T-cell (primary cell): ENCODE measurements at places on chromosomes 7 and 10. TPM values are rescaled to one million over a fixed set of nuclear protein-coding genes. Genes with fewer than 3 reads are reported as not detected.
A peak's percentile ranks its signal among the peaks of the same experiment; 100 is the strongest.

- no peak for DNase-seq
Measured at GRCh38 chr7:24609570-24609969, 36.3 kb downstream of the PALS2 start.

The MOGAT3 gene
- total RNA-seq = not detected

GRCh38 chr7:99011706-99012404 is 132.1 kb downstream of the SMURF1 start:
- DNase-seq = no peak

The HIP1 gene
- 3.6 TPM for total RNA-seq

GRCh38 chr7:111083413-111083812 is 7.5 kb upstream of the LRRN3 start:
- peak; percentile 8 for DNase-seq

- peak; percentile 5 for DNase-seq
Measured at GRCh38 chr10:93386631-93387369, 95.3 kb downstream of the MYOF start.

DNA sequence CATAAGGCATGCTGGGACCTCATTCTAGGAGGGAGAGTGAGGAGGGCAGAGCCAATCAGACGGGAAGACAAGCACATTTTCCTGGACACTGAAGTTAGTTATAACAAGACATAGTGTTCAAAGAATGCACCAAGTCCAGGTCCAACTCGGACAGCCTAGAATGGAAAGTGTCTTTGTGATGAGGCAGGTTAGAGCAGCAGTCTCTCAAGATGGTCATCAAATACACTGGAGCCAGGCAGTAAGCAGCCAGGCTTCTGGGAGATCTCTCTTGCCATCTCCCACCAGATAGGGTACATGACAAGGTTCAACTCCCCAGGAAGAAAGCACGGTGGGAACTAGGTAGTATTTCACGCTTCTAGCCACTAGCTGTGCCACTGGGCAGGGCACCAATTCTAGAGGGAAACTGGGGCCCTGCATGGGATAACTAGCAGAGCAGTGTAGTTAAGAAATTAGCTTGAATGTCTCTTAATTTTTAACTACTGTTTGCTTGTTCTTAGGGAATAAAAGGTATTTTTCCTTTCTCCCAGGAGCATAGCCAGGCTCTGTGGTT is 7.6 kb upstream of the GPAM start:
- no peak for DNase-seq

The HTR5A gene
- total RNA-seq = not detected

GRCh38 chr10:87506956-87507355 is 2.3 kb downstream of the MINPP1 start:
- no peak for DNase-seq

The ANKRD16 gene
- 11.5 TPM for total RNA-seq

DNA sequence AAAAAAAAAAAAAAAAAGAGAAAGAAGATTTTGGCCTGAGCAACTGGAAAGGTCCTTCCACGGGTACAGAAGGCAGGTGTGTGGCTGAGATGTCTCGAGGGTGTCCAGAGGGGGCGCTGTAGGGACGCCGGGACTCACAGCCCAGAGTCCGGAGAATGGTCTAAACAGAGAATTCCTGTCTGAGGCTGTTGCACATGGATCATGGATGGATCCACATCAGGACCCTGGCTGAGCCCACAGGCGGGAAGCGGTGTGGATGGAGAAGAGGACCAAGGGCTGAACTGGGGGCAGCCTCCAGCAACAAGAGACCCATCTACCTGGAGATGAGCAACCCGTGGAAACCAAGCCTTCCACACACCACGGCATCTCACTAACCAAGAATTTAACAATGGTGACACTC is 55.0 kb downstream of the PKD1L1 start:
- no peak for DNase-seq

DNA sequence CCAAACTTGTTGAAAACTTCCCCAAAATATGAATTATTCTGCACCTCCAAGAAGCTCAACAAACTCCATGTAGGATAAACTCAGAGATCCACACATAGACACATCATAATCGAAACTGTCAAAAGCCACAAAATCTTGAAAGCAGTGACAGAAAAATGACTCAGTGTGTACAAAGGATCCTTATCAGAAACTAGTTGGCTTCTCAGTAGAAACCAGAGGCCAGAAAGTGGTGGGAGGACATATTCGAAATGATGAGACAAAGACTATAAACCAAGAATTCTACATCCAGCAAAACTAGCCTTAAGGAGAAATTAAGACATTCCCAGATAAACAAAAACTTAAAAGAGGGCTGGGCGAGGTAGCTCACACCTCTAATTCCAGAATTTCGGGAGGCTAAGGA is 38.5 kb downstream of the MCMBP start:
- DNase-seq = no peak

The LBX1 gene
- not detected for total RNA-seq

The SNX10 gene
- 8.5 TPM for total RNA-seq

- no peak for DNase-seq
Measured at GRCh38 chr10:48519481-48520183, 85.2 kb downstream of the ARHGAP22 start.

DNA sequence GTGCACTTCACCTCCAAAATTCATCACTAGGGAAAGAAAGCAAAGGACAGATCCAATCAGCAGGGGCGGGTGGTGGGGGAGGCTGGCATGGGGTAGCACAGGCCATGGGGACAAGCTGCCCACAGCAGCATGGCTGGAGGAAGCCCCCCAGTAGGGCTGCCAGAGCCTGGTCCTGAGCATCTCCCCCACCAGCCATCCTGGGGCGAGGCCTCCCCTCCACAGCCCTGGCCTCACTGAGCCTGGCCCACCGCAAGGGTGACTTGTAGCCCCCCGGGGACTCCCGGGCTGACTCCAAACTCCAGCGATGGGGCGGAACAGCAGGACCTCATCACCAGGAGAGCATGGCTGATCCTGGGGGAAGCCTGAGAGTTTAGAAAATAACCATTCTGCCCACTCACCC is 92.4 kb upstream of the TCERG1L start:
- DNase-seq = no peak

- DNase-seq = no peak
Measured at GRCh38 chr7:8594115-8594514, 160.7 kb downstream of the NXPH1 start.

- DNase-seq = no peak
Measured at GRCh38 chr10:115171392-115171960, 78.3 kb downstream of the ATRNL1 start.

GRCh38 chr10:122246830-122247520 is 24.1 kb upstream of the BTBD16 start:
- no peak for DNase-seq

DNA sequence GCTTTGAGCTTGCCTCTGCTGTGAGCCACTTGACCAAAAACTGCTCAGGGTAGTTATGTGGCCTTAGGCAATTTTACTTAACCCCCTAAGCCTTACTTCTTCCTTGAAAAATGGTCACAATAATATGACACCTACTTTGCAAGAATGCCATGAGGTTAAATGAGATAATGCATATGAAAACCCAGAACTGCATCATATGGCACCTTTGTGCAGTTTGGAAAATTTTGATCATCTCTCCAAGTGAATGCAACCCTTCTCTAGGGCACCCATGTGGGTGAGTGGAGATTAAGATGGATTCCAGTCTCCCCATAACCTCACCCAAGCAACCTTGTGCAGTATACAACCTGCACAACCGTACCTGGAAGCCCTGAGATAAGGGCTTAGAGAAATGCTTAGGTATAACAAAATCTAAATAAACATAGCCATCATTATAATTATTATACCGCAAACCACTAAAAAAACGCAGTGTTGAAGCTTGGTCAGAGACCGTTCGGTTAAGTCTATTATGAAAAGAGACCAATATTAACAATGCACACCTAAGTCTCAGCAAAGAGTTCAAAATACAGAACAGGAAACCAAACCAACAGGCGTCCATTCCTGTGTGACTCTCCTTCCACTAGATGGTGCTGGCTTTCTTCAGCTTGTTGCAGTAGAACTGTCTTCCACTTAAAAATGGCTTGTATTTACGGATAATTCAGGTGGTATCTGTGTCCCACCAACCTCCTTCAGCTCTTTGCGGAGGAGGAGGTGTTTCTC is 21.0 kb upstream of the ASB15 start:
- no peak for DNase-seq

The THNSL1 gene
- total RNA-seq = 8.1 TPM

The PCLO gene
- total RNA-seq = 0.05 TPM

The SPDYE8 gene
- not detected for total RNA-seq
